ENCODE measurements at places on chromosomes 4 and X.

DNA sequence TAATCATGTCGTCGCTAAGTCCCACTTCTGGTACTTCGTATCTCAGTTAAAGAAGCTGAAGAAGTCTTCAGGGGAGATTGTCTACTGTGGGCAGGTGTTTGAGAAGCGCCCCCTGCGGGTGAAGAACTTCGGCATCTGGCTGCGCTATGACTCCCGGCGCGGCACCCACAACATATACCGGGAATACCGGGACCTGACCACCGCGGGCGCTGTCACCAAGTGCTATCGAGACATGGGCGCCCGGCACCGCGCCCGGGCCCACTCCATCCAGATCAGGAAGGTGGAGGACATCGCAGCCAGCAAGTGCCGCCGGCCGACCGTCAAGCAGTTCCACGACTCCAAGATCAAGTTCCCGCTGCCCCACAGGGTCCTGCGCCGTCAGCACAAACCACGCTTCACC lies 11.3 kb downstream of the PNCK start:
- DNase-seq, result no peak

DNA sequence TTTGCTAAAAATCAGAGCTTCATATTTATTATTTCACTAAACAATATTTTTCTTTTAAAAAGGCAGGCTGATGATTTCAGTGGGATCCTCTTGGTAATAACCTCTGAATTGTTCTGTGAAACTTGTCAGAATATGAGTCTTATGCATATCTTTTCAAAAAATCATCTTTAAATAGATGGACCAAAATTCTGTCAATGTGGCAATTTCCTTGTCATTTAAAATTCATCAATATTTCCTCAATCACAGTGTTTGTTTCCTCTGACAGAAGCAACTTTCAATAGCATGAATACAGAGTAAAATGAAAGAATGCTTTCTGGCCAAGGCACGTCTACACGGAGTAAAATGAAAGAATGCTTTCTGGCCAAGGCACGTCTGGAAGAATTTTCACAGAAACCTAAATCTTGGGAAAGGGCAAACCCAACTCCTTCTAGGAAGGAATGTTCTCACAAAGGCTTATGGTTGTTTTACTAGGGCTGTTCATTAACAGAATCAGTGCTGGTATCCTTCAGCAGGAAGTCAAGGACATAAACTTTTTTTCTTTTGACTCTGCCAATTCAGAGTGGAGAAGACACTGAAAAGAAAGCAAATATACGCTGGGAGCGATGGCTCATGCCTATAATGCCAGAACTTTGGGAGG lies 99.0 kb upstream of the GPR34 start:
- no peak for DNase-seq

GRCh38 chr4:63663870-63664269 lies 745.4 kb downstream of the TECRL start:
- no peak for DNase-seq

GRCh38 chrX:45154033-45154360 lies 46.7 kb downstream of the DIPK2B start:
- no peak for DNase-seq

DNA sequence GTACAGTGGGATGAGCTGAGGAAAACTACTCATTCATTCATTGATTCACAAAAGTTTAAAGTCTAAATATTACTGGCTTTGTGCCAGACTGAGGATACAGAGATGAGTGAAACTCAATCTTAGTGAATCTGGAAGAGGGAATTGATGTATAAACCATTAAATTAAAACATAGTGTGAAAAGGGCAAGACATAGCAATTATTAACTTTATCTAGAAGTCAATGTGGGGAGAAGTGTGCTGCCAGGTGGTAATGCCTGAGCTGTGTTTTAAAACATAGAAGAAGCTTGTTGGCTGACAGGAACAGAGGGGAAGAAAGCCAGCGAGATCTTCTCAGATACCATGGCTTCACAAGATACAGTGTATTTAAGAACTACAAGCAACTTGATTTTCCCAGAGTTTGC lies 153.4 kb downstream of the BMPR1B start:
- DNase-seq, result no peak

DNA sequence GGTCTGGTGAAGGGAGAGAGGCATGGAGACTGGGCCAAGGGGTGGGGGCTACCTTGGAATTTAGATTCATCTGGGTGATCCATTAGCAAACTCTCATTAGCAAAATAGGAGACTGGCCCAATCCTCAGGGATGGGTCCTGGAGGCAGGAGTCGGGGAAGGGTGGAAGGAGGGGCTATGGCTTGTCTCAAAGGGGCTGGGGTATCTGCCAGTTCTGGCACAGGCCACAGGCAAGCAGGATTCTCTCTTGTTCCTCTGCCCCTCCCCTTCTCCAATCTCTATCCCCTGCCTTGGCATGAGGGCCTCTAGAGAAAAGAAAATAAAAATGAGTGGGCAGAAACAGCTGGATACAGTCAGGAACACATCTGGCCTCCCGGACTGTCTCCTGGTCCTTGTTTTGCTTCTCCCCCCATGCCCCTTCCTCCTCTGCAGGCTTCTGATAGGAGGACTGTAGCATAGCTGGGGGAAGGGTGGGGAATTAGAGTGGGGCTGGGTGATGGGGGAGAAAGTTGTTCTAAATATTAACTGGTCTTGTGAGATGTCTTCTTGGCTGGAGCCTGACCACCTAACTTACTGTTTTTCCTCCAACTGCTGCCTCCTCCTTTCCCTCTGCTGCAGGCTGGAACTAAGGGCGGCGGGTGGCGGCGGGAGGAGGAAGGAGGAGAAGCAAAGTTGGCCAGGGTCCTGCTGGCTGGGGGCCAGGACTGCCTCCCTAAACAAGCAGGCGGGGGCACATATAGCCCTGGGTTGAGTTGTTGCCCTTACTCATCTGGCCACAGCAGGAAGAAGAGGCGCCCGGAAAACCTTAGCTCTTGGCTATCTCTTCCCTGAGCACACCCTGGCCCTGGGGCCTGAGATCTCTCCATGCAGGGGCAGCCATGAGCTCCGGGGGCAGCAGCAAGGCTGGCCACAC lies 53.3 kb upstream of the LAS1L start:
- no peak for DNase-seq

GRCh38 chr4:2755821-2756690 lies at the start of gene TNIP2:
Gene TNIP2, minus strand, starts transcription at chr4:2756336. Its CDS starts 47 bp downstream, at chr4:2756289.
- peak; percentile 85 for DNase-seq

DNA sequence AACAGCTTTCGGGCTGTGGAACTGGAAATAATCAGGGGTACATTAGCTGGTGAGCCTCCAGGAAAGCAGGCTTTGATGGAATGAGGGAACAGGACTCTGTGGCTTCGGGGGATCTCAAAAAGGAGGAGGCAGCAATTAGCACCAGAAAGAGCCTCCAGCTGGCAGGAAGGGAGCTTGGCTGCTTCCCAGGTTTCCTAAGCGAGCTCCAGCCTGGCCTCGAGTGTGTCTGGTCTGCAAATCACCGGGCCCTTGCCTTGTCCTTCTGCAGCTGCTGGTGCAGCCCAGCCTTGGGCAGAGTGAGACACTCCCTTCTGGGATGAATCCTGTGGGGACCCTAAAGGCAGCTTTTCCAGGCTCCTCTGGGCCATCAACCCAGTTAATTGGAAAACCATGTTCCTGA lies 10.7 kb upstream of the PDHA1 start:
- no peak for DNase-seq

- no peak for DNase-seq
Measured at GRCh38 chr4:138535316-138535715, 293.2 kb upstream of the SLC7A11 start.

DNA sequence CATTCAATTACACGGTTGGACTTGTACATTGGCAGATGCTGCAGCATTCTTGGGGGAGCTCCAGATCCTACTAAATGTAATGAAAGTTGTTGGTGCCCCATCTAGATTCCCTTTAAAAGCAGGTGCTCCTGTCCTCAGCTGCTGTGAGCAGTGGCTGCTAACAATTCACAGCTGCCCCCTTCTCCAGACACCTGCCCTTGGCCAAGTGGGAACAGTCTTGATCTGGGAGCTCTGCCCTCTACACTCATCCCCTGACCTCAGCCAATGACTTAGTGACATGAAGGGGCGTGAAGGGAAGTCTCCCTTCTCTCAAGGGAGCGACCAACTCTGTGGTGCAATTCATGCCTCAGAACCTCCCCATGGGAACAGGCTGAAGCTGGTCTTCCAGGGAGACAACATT lies 125.7 kb downstream of the EIF4E start:
- DNase-seq, result no peak

- DNase-seq, result no peak
Measured at GRCh38 chr4:30865691-30866090, 145.5 kb downstream of the PCDH7 start.

- peak; percentile 2 for DNase-seq
Measured at GRCh38 chrX:70998411-70999027, 67.6 kb upstream of the SLC7A3 start.

GRCh38 chrX:48714573-48714972 lies 18.0 kb downstream of the SUV39H1 start:
- no peak for DNase-seq

GRCh38 chr4:104489731-104490095 lies 5.0 kb downstream of the CXXC4 start:
- no peak for DNase-seq

DNA sequence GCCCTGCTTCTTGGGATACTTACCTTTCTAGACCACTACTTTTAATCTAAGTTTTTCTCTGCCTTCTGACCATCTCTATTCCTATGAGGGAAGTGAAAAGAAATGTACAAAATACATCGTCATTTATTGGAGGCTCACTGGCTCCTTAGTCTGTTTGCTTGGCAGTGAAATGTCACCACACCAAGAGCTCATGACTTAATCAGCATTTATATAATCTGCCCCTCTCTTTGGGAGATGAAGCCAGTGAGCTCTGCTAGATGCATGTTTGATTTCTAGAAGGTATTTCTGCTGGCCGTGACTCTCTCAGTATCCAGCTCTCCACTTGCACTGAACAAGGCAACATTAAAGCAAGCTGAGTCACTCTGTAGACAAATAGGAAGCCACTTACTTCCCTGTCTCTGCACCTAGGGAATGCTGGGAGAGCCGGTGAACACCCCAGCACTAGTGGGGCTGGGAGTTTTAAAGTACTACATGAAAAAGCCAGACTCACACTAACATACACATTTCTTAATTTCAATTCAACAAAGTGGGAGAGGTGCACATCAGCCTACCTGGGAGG lies 79.1 kb downstream of the MID1IP1 start:
- DNase-seq, result no peak

- no peak for DNase-seq
Measured at GRCh38 chrX:95974096-95974470, 710.6 kb upstream of the DIAPH2 start.

DNA sequence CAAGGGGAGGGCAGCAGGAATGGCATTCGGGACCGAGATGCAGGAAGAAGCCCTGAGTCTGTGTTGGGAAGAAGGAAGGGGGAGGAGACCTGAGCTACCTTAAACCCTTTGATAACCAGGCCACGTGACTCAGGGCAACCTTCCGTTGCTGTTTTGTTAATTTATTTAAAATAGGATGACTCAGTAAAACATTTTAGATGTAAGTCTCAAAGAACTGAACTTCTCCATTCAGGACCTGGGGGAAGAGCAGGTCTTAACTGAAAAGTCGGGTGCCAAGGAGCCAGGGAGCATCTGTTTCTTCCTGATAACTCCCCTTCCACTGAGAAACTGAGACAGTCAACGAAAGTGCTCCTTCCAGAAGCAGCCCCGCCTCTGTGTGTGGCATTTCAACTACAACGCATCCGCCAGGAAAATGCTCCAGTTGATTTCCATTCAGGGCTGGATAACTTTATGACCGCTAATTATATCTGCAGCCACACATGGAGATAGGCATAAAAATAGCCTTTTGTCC lies 88.0 kb downstream of the IRF2 start:
- no peak for DNase-seq

DNA sequence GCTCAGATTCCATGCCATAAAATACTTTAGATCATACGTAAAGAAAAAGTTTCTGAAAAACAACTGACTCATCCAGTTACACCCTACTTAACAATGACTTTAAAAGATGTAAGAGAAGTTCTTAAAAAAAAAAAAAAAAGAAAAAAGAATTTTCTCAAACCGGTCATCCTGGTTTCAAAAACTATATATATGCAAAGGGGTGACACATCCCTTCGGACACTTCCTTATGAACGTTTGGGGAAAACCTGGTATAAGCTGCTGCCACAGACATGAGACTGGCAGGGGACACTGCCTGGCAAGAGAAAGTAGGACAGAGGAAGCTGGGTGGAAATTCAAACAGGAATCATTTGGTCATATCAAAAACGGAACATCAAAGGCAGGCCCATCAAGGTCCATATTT lies 81.2 kb upstream of the PRSS48 start:
- no peak for DNase-seq

GRCh38 chrX:118396113-118396512 lies 50.2 kb downstream of the WDR44 start:
- DNase-seq, result no peak

- DNase-seq, result no peak
Measured at GRCh38 chr4:155207534-155208257, 740 bp upstream of the NPY2R start.

DNA sequence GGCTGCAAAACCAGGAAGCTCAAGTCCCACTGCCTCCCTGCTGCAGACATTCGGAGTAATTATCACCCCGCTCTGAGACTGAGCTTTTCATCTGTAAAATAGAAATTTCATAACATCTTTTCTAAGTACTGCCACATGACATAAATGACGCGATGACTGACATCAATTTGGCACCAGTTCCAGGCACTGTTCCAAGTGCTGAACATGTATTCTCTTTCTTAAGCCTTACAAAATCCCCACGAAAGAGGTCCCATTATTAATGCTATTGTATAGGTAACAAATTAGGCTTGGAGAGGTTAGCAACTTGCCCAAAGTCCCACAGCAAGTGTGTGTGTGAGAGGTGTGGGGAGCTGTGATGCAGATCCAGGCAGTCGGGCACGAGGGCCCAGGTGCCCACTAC lies 56.4 kb downstream of the SLC2A9 start:
- no peak for DNase-seq

DNA sequence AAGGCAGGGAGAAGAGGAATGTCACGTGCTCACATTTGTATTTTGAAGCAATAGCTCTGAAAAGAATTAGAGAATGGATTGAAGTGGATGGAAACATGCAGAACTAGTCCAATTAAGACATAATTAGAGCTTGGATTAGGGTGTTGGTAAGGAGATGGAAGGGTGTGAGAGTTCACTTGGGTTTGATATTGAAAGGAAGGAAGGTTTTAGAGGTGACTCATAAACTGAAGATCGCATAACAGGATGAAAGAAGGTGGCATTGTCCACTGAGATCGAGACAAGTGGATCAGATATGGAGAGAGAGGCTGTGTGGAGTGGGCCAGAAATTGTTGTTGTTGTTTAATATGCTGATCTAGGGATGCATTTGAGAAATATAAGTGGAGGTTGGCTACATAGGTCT lies 244.0 kb upstream of the SMIM31 start:
- no peak for DNase-seq

DNA sequence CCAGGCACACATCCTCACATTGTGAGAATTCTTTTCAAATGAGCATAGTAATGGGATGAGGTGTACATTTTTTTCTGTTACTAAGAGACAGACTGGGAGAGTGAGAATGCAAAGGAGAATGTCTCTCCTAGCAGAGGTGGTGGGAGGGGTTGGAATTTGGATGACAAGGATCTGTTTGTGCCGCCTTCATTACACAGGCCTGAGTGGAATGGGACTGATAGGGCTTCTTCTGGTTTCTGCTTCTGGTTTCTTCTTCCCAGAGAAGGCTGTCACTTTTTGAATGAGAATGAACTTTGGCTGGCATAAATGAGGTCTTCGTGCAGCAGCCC lies 55.4 kb downstream of the C4orf51 start:
- no peak for DNase-seq

- no peak for DNase-seq
Measured at GRCh38 chrX:139429913-139430312, 100.6 kb upstream of the F9 start.

- DNase-seq, result no peak
Measured at GRCh38 chr4:172601195-172601594, 567.4 kb upstream of the GALNT7 start.

GRCh38 chrX:51917604-51918003 lies 24.2 kb downstream of the MAGED1 start:
- DNase-seq, result no peak

- DNase-seq, result no peak
Measured at GRCh38 chr4:61760820-61761219, 560.7 kb downstream of the ADGRL3 start.
